ENCODE measurements at places on chromosomes 2 and 18.

GRCh38 chr18:74155276-74155675 lies 7.0 kb downstream of the TIMM21 start:
- DNase-seq = no peak

- DNase-seq = no peak
Observed at GRCh38 chr2:135590619-135591260, 59.5 kb downstream of the R3HDM1 start.

DNA sequence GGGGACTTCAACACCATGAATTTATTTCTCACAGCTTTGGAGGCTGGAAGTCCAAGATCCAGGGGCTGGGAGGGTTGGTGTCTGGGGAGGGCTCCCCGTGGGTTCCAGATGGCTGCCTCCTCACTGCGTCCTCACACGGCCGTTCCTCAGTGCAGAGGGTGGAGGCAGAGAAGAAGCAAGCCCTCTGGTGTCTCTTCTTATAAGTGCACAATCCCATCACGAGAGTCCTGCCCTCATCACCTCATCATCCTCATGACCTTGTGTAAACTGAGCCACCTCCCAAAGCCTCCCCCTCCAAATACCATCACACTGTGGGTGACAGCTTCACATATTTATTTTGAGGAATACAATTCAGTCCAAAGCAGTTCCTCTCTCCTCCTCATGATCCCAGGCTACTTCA lies 26.3 kb downstream of the TMEM163 start:
- no peak for DNase-seq

GRCh38 chr2:65870826-65871225 lies 438.4 kb upstream of the SPRED2 start:
- DNase-seq = no peak

DNA sequence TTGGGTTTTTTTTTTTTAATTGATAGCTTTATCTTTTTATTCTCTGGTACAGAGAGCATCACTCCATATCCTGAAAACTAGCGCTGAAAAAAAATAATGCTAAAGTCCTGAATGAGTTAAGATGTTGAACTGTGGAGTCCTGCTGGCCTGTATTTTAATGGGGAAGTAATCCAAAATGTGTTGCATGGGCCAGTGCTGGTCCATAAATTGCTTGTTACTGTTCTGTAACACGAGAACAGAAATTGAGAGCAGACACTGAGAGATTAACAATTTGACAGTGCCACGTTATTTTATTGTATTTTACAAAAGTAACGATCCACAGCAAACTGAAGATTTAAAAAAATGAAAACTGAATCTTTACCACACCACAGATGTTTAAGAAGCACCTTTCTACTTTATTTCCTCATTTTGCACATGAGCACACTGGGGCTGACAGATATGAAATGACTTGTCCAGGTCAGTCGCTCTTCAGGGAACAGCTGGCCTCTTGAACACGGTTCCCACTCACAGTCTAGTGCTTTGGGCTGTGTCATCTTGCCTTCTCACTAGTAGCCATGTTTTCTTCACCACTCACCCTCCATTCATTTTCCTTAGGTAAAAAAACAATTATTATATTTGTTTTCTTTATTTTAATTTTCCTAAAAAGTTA lies 35.3 kb downstream of the ZCCHC2 start:
- no peak for DNase-seq

- no peak for DNase-seq
Observed at GRCh38 chr2:2919574-2920365, 457.8 kb downstream of the EIPR1 start.

DNA sequence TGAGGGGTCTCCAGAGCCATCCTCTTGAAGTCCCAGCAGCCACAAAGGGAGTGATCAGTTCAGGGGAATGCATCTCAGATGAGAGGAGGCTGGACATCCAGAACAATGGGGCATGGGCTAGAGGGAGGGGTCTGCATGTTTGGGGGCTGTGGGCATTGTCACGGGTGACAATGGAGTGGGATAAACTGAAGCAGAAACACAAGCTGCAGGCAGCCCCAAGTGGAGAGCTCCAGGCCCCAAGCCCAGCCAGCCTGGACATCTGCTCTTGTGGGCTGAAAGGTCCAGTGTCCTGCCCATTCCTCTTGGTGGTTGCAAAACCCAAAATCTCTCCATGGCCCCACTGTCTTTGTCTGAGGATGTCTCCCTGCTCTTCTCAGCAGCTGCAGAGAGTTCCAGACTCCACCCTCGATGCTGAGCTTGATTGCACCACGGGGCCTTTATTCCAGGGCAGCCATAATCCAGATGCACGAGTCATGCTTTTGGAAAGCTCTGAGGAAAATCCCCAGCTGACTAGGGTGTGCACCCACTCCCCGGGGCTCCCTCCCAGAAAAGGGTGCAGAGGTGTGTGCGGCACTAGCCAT lies 149.4 kb downstream of the TNS1 start:
- no peak for DNase-seq
